Activated effector memory CD4-positive, alpha-beta T cell treated with anti-CD3 and anti-CD28 coated beads, Interleukin-2, amount 50 U/mL, for 16 hours (primary cell): ENCODE measurements at places on chromosomes 4 and X.

DNA sequence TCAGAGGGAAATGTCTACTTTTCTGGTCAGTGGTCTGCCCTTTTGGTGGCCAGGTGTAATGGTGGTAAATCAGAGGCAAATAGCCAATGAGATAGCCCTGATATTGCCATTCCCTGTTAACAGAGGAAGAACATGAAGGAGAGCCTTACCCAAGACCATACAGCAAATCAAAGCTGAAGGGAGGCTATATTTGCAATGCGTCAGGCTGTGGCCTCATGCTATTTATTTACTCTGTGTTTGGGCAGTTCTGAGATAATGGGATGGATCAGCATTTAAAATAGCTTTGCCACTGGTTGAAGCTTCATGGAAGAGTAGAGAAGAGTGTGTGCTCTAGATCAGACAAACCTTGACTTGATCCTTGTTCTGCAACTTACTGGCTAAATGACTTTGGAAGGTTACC lies 73.3 kb upstream of the MAML3 start:
- DNase-seq, result no peak

DNA sequence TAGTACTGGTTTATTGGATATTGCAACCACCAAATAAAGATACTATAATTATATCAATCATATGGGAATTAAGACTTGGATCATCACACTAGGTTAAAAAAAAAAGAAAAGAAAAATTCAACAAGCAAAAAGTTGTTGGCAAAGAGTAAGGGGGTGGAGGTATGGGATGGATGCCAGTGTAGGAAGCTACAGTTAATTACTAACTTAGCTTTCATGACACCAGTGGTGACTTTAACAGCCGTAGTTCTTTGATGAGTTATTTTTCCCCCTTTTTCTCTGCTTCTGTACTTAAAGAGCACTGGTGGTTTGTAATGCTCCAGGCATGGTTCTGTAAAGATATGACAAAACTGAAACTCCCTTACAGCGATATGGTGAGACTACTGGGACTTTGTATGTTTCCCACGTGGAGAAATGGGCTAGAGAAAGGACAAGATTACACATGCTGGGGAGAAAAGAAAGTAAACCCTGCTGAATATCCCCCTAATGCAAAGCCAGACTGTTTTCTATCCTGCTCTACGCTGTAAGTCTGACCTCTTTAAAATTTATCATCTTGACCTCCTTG lies 210.8 kb downstream of the SPOCK3 start:
- DNase-seq, result no peak

- no peak for DNase-seq
Observed at GRCh38 chr4:39102297-39102696, 40.3 kb downstream of the KLHL5 start.

- DNase-seq, result no peak
Observed at GRCh38 chr4:177974461-177974860, 532.2 kb upstream of the AGA start.

- DNase-seq, result no peak
Observed at GRCh38 chr4:139460565-139460964, 6.6 kb downstream of the RAB33B start.
